ENCODE measurements at places on chromosomes 2 and 18. TPM values are rescaled to one million over a fixed set of nuclear protein-coding genes. Genes with fewer than 3 reads are reported as not detected.

TRIM43 gene
- total RNA-seq: not detected

RANBP2 gene
- 82.9 TPM for total RNA-seq

LYPD6 gene
- 4.4 TPM for total RNA-seq

POTEJ gene
- not detected for total RNA-seq

TMEM163 gene
- total RNA-seq: not detected

CROCC2 gene
- not detected for total RNA-seq

TRIM54 gene
- 0.33 TPM for total RNA-seq

ABCG8 gene
- not detected for total RNA-seq

MALL gene
- total RNA-seq: 18.1 TPM

NRP2 gene
- total RNA-seq: 159 TPM

LRRC30 gene
- total RNA-seq: not detected

DARS1 gene
- total RNA-seq: 148 TPM

SEC11C gene
- total RNA-seq: 22.6 TPM

MOCOS gene
- 2.2 TPM for total RNA-seq

NEU4 gene
- total RNA-seq: not detected

SPEG gene
- total RNA-seq: 60.6 TPM

WIPF1 gene
- 10.5 TPM for total RNA-seq

SIX2 gene
- 1.1 TPM for total RNA-seq

LOXL3 gene
- 28.0 TPM for total RNA-seq

PCARE gene
- total RNA-seq: not detected

NYAP2 gene
- total RNA-seq: not detected

GPR155 gene
- 3.5 TPM for total RNA-seq

SLC20A1 gene
- 122 TPM for total RNA-seq

TMEM247 gene
- total RNA-seq: not detected

ZNF804A gene
- 11.5 TPM for total RNA-seq

CCBE1 gene
- total RNA-seq: 21.2 TPM

ONECUT2 gene
- under 0.01 TPM for total RNA-seq

LRRTM1 gene
- total RNA-seq: 0.44 TPM

SLC11A1 gene
- total RNA-seq: 0.25 TPM

GREB1 gene
- total RNA-seq: 3.0 TPM

MYO1B gene
- 86.9 TPM for total RNA-seq

FOXI3 gene
- total RNA-seq: not detected

SKA1 gene
- total RNA-seq: 9.9 TPM

LIMS3 gene
- total RNA-seq: 14.7 TPM

MEP1B gene
- not detected for total RNA-seq

CFAP65 gene
- not detected for total RNA-seq

GKN2 gene
- not detected for total RNA-seq

EML6 gene
- 1.1 TPM for total RNA-seq

AFG3L2 gene
- total RNA-seq: 60.0 TPM

TBR1 gene
- not detected for total RNA-seq

All from uterine smooth muscle cell (primary cell).